ENCODE measurements at places on chromosomes 5 and 9.

- peak; percentile 83 for DNase-seq
Observed at GRCh38 chr5:179762079-179762780, 29.6 kb downstream of the MAML1 start.

GRCh38 chr9:96447406-96447805, 2.6 kb upstream of the HABP4 start:
- peak; percentile 12 for DNase-seq

GRCh38 chr5:171107669-171108068, 201.4 kb upstream of the TLX3 start:
- no peak for DNase-seq

- peak; percentile 83 for DNase-seq
Observed at GRCh38 chr9:83281306-83282255, 218.6 kb upstream of the RASEF start.

- DNase-seq, result no peak
Observed at GRCh38 chr5:41747301-41747700, 122.9 kb downstream of the OXCT1 start.

DNA sequence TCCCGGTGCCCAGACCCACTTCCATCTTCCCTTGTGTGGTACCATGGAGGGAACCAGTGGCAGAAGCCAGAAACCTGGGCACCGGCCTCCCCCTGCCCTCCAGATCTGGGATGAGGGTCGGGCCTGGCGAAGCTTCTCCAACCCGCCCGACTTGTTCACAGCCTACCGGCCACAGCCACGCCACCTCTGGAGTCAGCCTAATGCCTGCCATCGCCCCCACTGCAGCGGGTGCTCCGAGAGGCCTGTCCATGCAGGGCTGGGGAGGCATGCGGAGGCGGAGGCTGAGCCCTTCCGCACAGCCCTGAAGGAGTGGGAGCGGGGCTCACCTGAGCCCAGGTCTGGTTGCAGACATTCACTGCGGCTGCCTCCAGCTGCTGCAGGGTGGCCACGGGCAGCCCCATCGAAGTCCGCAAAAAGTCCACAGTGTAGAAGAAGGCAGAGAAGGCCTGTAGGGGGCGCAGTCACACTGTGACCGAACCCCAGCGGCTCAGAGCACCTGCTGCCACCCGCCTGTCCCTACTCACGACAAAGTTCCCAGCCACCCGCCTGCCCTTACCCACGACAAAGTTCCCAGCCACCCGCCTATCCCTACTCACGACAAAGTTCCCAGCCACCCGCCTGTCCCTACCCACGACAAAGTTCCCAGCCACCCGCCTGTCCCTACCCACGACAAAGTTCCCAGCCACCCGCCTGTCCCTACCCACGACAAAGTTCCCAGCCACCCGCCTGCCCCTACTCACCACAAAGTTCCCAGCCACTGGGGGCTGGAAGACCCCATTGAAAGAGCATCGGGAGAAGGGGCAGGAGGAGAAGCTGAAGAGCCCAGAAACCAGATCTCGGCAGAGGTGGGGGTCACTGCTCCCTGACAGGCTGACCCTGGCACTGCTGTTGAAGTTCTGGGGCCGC, 3.8 kb upstream of the NPDC1 start:
- peak; percentile 24 for DNase-seq

DNA sequence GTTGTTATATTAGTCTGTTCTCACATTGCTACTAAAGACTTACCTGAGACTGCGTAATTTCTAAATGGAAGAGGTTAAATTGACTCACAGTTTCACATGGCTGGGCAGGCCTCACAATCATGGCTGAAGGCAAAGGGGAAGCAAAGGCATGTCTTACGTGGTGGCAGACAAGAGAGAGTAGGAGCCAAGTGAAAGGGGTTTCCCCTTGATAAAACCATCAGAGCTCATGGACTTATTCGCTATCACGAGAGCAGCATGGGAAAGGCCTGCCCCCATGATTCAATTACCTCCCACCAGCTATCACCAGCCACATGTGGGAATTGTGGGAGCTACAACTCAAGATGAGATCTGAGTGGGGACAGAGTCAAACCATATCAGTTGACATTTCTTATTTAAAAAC, 374.5 kb upstream of the RORB start:
- DNase-seq, result no peak

DNA sequence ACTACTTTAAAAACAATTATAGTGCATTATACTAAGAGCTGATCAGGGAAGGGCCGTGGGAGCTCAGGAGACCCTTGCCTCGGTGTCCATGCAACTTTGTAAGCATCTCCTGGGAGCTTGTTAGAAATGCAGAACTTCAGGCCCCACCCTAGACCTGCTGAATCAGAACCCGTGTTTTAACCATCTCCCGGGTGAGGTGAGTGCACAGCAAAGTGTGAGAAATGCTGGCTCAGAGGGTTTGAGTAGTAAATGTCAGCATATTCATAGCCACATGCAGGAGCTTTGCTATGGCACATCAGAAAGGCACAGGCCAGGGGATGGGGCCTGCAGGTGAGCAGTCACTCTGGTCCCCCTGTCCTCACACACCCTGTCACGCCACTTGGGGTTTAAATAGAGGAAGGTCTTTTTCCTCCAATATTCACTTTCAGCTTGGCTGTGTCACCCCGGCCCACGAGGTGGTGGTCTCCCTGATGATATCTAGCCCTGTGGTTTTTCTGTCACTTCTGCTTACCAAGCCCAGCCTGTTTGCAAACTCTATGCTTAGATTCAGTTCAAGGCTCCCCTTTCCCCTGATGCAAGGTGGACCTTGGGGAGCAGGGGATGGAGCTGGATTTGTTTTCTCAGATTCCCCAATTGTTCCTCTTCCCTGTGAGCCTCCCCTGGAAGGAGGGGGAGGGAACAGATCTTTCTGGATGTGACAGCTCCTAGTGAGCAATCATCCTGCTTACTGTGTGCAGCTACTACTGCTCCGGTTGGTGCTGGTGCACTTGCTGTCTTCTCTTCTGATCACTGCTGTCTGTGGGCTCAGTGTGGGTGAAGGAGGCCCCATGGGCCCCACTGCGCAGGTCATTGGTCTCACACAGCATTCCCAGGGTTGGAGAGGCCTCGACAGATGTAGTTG, 51.8 kb upstream of the TGFBR1 start:
- no peak for DNase-seq

DNA sequence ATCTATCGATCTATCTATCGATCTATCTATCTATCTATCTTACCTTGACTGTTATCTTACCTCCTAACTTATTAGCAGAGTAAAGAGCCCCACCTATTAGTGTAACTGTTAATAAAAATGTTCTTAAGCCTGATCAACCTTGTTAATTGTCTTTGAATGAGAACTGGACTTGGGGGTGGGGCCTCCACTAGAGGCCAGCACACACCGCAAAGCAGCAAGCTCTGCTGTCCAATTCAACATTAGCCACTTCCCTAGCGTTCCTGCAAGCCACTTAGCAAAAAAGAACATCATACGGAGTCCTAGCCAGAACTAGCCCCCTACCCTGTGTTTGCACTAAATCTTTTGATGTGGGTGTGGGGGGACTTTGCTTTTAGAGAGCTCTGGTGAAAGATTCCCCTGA, 515.8 kb downstream of the KDM4C start:
- peak; percentile 16 for DNase-seq

DNA sequence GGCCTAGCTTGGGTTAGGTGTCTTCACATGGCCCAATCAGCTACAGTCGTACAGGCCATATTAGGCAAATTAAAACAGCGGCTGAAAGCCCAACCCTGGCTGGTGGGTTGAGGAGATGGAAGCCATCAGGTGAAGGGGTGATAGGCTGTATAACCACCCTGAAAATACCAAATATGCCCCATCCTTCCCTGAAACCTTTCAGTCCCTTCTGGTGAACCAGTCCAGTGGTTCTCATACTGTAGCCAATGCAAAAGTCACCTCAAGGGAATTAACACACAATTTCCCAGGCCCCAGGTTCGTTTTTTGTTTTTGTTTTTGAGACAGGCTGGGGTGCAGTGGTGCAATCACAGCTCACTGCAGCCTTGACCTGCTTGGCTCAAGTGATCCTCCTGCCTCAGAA, 19.8 kb upstream of the KCNV2 start:
- no peak for DNase-seq

- no peak for DNase-seq
Observed at GRCh38 chr5:169290895-169291294, 10.0 kb downstream of the SLIT3 start.

- DNase-seq, result peak; percentile 46
Observed at GRCh38 chr9:123544007-123544827, 188.2 kb downstream of the CRB2 start.

GRCh38 chr5:9112520-9113291, 433.2 kb downstream of the SEMA5A start:
- DNase-seq, result peak; percentile 16

- no peak for DNase-seq
Observed at GRCh38 chr9:123832858-123833650, 96.9 kb downstream of the DENND1A start.

- no peak for DNase-seq
Observed at GRCh38 chr5:35229076-35230037, 930 bp downstream of the PRLR start.

DNA sequence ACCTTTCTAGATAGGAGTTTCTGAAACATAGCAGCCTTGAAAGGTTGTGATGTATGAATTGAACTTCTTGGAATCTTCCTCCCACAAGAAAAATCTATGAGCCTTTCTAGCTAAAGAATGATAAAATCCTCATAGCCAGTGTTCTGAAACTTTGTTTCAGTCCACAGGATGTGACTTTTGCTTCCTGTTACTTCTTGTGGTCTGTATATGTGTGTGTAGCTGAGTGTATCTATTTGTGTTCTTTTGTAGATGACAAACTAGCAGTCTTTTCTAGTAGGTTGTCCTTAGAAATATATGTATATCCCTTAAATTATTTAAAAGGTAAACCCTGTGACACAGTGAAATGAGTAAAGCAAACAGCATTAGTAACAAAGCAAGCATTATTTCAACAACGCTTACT, 188.8 kb downstream of the MRPS30 start:
- no peak for DNase-seq

DNA sequence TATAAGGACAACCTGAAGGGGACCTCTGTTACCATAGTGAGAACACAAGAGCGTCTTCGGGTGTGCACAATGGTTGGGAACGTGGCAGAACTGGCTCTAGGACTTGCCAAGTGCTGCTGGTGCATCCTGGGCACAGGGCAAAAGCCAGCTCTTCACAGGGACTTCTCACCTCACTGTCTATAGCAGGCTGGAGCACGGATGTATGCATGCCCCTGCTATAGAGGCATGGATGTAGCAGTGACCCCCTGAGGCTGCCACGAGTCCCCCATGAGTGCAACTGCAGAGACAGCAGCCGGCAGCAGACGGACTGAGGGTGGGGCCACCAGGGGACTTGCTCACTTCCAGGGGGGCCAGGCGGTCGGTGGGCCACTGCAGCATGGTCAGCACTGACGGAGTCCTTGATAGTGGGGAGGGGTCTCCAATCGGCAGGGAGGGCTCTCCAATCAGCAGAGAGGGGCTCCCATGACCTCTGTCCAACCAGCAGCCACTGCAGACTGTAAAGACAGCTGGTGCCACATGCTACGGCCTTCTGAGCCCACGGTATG, 64.9 kb downstream of the SEMA4D start:
- no peak for DNase-seq

- DNase-seq, result no peak
Observed at GRCh38 chr5:71938895-71939294, 168.4 kb upstream of the MAP1B start.

DNA sequence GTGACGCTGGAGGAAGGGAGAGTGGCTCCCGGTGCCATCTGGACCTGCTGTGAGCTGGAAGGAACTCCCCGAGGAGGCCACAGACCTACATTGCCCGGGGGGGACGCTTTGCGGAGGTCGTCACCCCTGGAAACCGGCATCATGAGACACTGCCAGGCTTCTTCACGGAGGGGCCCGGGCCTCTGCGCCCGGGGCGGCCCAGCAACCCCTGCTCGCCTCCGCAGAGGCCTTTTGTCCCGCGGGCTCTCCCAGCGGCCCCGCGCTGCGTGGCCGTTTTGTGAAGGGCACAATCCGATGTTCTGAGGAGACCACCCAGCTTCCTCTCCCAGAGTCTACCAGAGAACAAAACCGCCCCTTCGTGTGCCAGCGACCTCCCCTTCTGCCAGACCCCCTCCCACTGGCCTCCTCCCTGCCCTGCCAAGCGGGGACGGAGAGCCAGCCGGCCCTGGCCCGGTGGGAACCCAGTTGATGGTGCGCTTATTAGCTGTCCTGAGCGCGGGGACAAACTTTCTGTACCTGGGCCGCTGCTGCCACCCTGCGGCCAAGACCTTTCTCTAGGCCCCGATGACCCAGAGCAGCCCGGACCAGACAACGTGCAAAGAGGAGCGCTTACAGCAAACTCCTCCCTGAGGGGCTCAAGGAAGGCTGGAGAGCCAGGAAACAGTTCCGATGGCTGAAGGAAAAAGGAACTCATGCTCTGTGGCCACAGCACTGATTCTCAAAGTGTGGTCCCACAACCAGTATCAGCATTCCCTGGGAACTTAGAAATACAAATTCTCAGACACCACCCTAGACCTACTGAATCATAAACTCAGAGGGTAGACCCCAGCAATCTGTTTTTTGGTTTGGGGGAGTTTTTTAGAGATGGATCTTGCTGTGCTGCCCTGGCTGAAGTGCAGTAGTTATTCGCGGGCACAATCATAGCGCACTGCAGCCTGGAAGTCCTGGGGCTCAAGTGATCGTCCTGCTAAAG, 86.7 kb downstream of the SLC1A3 start:
- DNase-seq, result peak; percentile 74

DNA sequence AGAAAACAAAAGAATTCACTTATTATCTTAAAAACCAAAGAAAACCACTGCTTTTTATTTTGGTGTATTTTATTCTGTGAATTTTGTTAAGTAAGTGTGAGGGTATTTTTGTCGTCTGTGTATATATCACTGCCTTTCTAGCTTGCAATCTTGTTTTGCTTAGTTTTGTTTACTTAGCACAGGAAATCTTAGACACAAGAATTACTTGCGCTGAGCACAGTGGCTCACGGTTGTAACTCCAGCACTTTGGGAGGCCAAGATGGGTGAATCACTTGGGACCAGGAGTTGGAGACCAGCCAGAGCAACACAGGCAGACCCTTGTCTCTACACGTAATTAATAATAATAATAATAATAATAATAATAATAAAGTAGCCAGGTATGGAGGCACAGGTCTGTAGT, 230.3 kb downstream of the PAPPA start:
- DNase-seq, result no peak

DNA sequence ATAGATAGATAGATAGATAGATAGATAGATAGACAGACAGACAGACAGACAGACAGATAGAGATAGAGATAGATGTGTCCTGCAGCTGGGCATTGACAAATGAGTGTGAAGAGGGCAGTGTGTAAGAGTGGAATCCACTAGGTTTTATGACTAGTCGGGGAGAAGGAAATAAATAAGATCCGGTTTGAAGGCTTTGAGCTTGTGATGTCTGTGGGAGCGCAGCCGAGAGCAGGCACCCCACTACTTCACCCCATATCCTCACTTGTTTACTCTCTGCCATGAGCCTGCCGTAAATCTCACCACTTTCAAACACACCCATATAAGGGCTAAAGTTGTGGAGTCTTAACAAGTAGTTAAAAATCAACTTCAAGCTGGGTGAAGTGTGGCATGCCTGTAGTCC, 1.4 kb upstream of the SUSD1 start:
- no peak for DNase-seq

GRCh38 chr9:116594547-116594946, 92.6 kb upstream of the TRIM32 start:
- peak; percentile 94 for DNase-seq
